ENCODE measurements at places on chromosomes 7 and 10. TPM values are rescaled to one million over a fixed set of nuclear protein-coding genes. Genes with fewer than 3 reads are reported as not detected.

- no peak for DNase-seq
Measured at GRCh38 chr10:132861116-132861691, 75.3 kb upstream of the NKX6-2 start.

GRCh38 chr10:97777143-97777542 is 5.3 kb upstream of the SFRP5 start:
- DNase-seq: no peak

GRCh38 chr7:50351267-50351666 is 46.8 kb downstream of the IKZF1 start:
- DNase-seq: no peak

- no peak for DNase-seq
Measured at GRCh38 chr7:131231381-131232220, 96.1 kb upstream of the MKLN1 start.

- no peak for DNase-seq
Measured at GRCh38 chr10:89476150-89476549, 59.2 kb downstream of the SLC16A12 start.

CNTNAP2 gene
- 0.28 TPM for polyA plus RNA-seq

DNA sequence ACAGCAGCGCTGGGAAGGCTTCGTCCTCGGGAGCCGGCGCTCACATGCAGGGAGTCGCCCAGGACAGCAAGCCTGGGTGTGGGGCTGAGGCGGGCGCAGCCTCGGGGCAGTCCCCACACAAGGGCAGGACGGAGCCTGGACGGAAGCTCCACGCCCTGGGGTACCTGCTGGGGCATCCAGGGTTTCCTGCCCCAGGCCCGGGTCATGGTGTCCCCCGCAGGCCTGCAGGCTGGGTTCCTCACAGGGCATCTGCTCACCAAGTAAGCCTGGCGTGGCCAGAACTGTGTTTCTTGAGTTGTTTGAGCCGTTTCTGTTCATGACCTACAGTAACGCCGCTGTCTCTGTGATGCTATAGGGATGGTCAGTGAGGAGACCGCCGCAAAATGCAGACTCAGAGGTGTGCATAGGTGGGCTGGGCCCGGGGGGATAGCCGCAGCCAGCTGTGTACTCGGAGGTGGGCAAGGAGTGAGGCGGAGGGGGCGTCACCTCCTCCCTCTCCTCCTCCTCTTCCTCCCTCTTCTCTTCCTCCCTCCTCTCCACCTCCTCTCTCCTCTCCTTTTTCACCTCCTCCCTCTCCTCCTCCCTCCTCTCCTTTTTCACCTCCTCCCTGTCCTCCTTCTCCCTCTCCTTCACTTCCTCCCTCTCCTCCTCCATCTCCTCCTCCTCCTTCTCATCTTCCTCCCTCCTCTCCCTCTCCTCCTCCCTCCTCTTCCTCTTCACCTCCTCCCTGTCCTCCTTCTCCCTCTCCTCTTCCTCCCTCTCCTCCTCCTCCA is 438.9 kb downstream of the DNAJB6 start:
- DNase-seq: no peak

DNA sequence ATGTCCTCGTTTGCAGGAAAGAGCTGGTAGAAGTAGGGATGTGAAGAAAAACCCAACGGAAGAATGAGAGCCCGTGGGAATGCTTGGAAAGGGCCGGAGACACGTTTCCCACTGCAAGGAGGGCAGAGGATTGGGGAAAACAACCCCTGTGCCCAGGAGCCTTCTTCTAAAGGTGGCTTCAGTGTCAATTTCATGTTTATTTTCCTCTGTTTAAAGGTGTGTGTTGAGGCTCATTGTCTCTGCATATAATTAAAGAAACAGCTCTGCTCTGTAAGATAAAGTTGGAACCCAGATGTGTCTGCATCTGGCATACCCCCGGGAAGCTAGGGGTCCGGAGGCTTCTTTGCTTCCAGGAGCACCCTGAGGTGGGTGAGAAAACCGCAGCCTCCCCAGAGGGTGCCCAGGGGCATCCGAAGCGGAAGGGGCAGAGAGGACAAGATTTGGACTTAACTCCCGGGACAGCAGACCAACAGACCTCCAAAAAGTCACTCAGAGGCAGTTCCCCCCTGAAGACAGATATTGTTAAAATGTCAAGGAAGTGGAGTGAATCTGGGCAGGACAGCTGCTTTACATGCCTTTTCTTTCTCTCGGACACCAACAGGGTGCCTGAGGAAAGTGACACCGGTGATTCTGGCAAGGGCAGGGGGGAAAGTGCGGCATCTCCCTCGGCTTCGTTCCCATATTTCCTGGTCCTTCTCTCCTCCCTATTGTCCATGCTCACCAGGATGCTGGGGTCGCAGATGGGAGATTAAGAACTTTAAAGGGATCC is 8.6 kb upstream of the GATA3 start:
- no peak for DNase-seq

SRRM3 gene
- polyA plus RNA-seq: 3.0 TPM

- DNase-seq: no peak
Measured at GRCh38 chr10:93495654-93496321, 624 bp upstream of the CEP55 start.

NKX2-3 gene
- polyA plus RNA-seq: not detected

PTER gene
- 6.9 TPM for polyA plus RNA-seq

EPHA1 gene
- polyA plus RNA-seq: 1.4 TPM

GRCh38 chr7:82384051-82384464 is 59.5 kb downstream of the CACNA2D1 start:
- no peak for DNase-seq

DNA sequence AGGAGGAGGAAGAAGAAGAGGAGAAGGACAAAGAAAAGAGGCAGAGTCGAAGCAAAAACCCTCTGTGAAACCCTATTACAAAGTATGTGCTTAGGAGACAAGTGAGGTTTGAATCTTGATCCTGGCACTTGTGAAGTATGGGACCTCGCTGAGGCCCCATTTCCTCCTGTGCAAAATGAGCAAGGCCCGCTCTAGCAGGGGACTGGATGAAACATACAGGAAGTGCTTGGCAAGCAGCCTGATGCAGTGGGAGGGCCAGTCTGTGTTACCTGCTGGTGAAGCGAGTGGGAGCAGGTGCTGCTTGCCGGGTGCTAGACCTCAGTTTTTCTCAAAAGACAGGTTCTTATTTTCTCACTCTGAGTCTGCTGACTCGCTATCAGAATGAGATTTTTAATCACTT is 150.4 kb downstream of the JCAD start:
- DNase-seq: no peak

ASB10 gene
- polyA plus RNA-seq: not detected

GRCh38 chr7:115273139-115273772 is 351.4 kb downstream of the MDFIC start:
- DNase-seq: no peak

ATG9B gene
- 0.32 TPM for polyA plus RNA-seq

DNA sequence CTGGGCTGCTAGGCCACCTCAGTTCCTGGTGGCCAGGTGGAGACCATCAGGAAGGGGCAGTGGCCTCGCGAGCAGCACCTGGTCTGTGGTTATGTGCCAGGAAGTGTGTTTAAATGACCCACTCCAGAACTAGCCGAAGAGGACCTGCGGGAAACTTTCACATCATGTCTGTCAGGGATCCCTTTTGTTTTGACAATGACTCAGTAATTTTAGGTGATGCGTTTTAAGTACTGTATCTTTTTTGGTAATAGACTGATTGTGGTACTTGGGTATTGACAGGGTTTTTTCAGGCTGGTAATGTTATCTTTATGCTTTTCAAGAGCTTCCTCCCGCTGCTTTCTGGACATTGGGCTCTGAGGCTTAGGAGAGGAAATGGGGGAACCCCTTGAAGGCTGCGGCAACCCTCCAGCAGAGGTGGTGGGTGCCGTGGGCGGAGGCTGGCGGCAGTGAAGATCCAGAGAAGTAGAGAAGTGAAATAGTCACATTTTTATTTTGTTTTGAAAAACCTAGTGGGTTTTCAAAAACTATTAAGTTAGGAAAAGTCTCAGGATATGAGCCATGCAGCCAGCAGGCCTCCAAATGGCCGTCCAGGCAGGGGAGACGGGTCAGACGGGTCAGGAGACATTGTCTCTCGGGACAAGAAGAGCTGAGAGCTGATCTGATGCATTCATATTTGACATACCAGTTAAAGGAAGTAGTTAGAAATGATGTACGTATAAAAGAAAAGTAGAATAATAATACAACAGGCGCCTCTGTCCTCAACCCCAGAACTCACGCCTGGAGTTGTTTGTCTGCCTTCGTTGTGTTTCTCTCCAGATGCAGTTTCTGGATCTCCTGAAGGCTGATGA is 27.7 kb downstream of the PPP2R2D start:
- DNase-seq: no peak

DNA sequence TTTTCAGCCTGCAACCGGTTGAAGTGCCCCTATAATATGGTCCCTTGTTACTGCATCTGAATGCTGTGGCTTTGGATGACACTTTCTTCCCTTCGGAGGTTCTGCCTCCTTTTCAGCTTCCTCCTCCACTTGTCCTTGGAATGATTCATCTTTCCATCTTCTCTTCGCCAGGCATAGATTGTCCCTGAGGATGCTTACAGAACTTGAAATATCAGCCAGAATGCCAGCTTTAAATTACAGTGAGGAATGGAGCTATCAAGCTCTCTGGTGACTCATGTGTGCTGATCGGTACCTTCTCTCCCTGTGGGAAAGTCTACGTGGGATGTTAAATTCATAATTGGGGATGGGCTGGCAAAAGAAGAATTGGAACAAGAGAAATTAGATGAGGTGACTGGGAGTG is 45.9 kb upstream of the PDK4 start:
- DNase-seq: no peak

GRCh38 chr7:138458576-138459412 is 1.3 kb upstream of the TRIM24 start:
- no peak for DNase-seq

DNA sequence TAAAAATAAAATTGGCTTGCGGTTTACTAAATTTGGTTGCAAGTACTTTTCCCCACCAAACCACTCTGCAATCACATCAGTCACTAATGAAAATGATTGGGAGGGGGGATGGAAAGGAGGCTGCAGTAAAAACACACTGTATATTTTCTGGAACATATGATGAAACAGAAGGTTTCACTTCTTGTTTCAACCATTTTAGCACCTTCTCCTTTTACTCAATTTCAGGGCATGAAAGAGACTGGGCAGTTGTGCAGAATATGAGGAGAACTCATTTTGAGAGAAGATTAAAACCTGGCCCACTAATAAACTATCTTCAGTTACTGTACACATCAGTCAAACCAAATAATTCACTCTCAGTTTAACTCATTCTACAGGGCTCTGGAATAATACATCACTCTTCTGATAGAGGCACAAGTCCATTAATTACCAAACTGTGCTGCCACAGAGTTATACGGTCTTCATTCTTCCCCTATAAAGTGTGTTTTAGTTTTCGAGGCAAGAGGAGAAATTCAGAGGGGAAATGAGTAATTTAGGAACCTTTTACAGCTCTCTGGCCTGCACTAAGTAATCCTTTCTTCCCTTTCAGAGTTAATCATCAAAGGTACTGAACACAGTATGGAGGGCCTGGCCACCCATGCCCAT is 25.5 kb downstream of the JAZF1 start:
- DNase-seq: no peak

DNA sequence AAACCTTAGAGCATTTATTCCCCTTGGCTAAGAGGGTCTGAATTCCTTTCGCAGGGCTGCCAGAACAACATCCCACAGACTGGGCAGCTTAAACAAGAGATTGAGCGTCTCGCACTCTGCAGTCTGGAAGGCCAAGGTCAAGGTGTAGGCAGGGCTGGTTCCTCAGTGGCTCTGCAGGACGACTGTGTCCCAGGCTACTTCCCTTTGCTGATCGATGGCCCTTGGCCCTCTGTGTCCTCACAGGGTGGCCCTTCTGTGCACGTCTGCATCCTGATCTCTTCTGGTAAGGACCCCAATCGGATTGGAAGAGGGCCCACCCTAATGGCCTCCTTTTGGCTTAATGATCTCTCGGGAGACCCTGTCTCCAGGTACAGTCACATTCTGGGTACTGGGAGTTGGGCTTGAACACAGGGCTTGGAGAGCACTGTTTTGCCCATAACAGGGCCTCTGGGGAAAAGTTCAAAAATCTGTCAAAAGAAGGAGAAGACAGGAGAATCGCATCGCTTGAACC is 35.1 kb upstream of the DNAJB6 start:
- no peak for DNase-seq

DNA sequence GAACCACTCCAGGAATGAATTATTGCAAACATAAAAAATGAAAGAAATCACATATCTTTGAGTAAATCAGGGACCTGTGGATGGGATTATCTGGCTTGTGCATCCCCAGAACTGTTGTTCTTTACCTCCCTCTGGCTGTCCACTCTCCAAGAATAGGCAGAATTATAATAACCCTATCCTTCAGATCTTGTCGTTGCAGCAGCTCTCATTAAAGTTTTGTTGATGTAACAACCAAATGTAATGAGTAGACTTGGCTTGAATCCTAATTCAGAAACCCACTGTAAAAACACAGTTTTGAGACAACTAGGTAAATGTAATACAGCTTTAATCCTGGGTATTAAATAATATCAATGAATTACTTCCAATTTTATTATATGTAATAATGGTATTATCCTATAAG is 16.2 kb downstream of the LSM5 start:
- no peak for DNase-seq

RASSF4 gene
- polyA plus RNA-seq: 55.1 TPM

- DNase-seq: no peak
Measured at GRCh38 chr10:79418274-79418673, 27.1 kb downstream of the ZCCHC24 start.

GRCh38 chr7:5425507-5426225 is 2.0 kb upstream of the TNRC18 start:
- no peak for DNase-seq

TMEM139 gene
- polyA plus RNA-seq: 1.2 TPM

Data from urinary bladder (tissue), 4 donors.